AG04449 (cell line): ENCODE measurements at places on chromosomes 16 and 17.

DNA sequence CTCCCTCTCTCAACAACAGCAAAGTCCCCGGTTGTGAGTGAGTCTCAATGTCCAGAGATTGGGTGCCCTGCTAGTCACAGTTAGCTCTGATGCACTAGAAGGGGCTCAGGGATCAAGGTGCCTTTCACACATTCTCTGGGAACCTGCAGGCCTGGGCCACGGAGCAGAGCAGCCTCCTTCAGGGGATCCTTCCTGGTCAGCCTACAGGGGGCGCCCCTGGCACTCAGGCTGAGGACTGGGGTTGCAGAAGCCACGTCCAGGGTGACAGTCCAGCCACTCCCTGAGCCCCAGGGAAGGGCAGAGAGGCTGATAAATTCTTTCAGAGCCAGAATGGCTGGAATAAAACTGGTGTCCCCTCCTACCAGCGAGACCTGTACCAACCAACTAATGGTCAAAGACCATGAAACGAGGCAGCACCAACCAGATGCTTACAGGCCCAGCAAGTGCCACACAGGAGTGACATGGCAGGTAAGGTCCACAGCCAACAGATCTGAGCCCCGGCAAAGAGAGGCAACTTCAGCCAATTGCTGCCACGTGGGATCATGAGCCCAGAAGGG, 43.5 kb downstream of the ST3GAL2 start:
- DNase-seq, result no peak

DNA sequence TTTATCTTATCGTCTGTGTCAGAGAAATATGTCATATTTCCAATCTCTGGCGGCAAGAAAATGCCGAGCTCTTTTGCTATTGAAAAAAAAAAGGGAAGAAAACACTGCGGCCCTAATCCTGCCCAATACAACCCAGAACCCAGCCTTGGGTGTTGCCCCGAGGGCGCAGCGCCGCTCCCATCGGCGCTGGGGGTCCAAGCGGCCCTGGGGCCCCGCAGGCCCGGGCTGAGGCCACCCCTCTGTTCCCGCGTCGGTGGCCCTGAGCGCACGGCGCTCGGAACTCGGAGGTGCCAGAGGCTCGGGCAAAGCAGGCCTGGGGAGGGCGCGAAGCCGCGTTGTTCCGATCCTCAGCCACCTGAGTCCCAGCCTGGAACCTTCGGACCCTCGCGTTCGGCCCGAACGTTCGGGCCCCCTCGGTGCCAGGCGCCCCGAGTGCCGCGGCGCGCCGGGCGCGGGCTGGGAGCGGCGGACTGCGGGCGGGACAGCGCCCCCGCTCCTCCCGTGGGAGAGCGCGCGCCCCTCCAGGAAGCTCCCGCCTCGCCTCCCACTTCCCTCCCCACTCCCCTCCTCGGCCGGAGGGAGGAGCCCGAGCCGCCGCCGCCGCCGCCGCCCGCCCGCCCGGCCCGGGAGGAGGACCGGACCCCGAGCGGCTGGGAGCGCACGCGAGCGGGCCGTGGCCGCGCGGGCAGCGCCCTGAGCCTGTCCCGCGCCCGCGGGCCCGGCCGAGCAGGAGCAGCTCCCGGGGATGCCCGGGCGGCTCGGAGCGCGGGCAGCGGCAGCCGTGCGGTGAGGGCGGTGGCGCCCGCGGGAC, at the start of gene CPNE2:
TSS of gene CPNE2 (plus strand) at position 609 of the 811 bp plus-strand sequence. CDS start 18,160 bp downstream, outside the sequence.
- DNase-seq, result no peak

GRCh38 chr16:1184156-1184868, 31.4 kb downstream of the CACNA1H start:
- no peak for DNase-seq

- DNase-seq, result no peak
Observed at GRCh38 chr16:9070254-9070653, 21.2 kb upstream of the HAPSTR1 start.

DNA sequence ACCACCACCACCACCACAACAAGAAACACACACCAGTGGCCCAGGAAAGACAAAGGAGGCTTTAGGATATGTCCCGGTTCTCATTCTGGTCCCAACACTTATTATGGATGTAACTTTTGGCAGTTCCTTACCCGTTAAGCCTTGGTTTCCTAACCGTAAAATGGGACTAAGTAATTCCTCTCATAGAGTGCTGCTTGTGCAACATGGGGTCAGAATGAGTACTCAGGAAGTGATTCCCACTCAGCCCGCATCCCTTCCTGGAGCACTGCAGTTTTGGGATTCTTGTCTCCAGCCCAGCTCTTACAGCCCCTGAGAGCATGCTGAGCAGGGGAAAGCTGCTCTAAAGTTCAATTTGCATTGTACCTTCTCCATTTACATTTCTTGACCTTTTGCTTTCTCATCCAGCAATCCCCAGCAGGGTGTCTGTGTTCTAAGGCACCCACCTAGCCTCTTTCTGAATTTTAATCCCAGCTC, 262.6 kb downstream of the PRKCA start:
- DNase-seq, result no peak

- no peak for DNase-seq
Observed at GRCh38 chr17:32516450-32516849, 29.7 kb downstream of the CDK5R1 start.

- no peak for DNase-seq
Observed at GRCh38 chr16:84284154-84284722, 10.4 kb upstream of the WFDC1 start.

GRCh38 chr17:17229416-17230384, 7.3 kb downstream of the FLCN start:
- DNase-seq, result no peak
